ENCODE measurements at places on chromosomes 11 and 22. TPM values are rescaled to one million over a fixed set of nuclear protein-coding genes. Genes with fewer than 3 reads are reported as not detected.
A peak's percentile ranks its signal among the peaks of the same experiment; 100 is the strongest.

DNA sequence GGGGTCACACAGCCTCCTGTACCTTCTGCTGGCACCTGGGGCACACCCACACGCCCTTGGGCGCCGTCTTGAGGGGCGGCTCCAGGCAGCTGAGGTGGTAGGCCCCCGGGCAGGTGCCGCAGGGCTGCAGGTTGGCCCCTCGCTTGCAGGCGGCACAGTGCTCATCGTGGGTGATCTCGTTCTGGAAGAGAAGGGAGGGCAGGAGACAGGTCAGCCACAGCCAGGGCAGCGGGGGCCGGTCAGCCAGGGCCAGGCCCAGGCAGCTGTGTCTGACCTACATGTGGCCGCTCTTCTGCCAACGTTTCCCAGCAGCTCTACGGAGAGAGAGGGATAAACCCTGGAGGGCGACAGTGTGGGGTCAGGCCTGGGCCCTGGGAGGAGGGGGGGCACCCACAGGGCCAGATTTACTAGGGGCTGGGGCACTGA, 121.9 kb downstream of the PHF21B start:
- DNase-seq, result no peak

DNA sequence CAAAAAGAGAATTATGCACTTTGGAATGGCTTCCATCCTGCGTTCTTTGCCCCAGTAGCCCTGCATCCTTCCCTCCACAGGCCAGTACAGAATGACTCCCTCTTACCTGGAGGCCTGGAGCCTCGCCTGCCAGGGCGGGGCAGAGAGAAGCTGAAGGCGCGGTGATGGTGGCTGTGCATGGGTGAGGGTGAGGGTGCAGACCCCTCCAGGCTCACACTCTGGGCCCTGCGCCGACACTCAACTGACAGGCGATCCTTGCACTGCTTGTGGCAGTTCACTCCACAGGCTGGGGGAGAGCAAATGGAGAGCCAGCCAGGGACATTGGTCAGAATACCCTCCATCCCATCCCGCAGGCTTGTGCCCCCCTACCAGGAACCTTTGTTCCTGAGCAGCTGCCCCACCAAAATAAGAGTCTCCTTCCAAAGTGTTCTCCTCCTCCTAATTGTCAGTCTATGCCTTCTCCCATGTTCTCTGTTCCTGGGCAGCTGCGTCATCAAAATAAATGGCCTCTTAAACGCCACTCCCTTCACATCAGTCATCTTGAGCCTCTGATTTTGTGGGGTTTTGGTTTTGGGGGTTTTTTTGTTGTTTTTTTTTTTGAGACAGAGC, 5.9 kb upstream of the NRXN2 start:
- DNase-seq, result no peak

DNA sequence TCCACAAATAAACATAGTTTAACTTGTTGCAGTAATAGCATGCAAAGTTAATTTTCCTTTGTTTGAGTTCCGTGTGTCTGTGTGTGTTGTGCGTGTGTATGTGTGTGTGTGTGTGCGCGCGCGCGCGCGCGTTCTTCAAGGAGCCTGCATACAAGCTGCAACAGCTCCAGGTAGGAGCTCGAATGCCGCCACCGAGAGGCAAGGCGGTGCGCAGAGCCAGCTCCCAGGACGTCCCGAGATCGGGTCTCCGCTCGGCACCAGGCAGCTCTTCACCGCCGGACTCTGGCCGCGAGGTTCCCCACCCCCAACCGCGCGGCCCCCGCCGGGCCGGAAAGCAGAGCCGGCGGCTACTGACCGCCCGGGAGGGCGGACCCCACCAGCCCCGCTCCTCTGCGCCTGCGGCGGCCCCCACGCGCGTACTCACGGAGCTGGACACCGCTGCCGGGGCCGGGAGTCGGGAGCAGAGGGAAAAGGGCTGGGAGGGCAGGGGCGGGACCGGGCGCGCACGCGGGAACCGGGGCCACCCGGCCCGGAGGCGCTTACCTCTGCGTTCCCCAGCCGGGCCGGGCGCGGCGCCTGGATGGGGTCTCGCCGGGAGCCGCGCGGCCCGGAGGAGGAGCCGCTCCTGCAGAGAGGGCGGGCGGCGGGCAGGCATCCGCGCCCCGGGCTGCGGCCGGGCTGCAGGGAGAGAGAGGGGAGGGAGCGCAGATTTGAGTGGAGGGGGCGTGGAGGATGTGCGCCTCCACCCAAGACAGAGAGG, 40.4 kb upstream of the AKIP1 start:
- DNase-seq, result peak; percentile 84

DNA sequence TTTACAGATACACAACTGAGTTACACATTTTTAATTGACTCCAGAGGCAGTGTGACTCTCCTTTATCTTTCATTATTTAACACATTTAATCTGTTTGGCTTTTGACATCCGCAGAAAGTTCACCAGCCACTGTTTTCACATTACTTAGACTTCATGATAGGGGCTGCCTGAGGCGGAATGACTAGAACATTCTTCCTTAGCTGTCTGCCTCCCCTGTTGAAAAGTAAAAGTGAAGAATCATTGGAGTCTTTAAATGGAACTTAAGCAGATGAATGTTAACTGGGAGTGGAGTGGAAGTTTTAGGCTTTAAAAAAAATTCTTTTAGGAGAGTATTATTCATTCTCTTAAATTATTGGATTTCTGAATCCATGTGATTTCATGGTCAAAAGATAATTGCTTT, 229.2 kb upstream of the MTNR1B start:
- DNase-seq, result no peak

- no peak for DNase-seq
Measured at GRCh38 chr22:32859743-32860142, 58.2 kb downstream of the TIMP3 start.

DNA sequence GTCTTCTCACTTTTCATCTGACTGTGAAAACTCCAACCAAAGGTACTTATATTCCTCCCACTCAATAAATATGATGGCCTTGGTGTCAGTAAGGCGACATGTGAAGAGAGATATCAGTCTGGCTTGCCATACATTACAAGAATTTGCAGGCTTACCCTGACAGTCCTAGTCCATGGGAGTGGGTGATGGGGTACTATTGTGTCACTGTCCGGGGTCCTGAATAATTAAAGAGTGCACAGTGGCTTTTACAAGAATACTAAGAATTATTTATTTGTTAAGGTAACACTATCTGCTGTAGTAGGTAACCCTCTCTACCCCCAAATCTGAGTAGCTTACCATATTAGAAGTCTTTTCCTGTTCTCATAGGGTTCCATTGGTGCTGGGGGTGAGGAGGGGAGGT, 23.1 kb upstream of the IZUMO1R start:
- no peak for DNase-seq

DNA sequence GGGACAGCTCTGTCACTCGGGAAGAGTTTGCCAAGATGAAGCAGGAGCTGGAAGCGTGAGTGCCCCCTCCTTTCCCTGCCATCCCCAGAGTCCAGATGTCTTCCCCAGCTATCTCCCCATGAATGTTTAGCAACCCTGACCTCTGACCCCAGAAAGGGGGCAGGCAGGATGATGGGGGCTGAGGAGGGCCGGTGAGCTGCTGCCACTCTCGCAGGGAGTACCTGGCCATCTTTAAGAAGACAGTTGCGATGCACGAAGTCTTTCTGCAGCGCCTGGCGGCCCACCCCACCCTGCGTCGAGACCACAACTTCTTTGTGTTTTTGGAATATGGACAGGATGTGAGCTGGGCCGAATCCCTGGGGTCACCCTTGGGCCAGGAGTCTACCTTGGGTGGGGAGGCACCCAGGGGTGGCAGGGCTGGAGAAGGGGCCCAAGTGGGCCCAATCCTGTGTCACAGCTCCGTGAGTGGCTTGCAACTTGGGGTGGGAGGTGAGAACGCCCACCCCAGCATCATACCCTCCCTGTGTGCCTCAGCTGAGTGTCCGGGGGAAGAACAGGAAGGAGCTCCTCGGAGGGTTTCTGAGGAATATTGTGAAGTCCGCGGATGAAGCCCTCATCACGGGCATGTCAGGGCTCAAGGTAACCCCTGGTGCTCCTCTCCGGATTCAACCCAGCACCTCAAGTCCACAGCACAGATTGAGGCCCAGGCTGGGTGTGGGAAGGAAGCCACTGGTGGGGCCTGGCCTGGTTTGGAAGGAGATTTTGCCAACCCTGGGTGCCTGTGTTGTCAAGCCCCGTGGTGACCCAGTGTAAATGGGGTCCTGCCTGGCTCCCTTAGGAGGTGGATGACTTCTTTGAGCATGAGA, 7.5 kb downstream of the CFL1 start:
- no peak for DNase-seq

- no peak for DNase-seq
Measured at GRCh38 chr11:109972181-109972715, 120.9 kb upstream of the ZC3H12C start.

GRCh38 chr11:38446336-38446735, 1848.3 kb upstream of the RAG2 start:
- no peak for DNase-seq

Gene SPDYC
- not detected for total RNA-seq

Gene EEF1G
- total RNA-seq, result 899 TPM

Gene PLAAT2
- total RNA-seq, result 2.9 TPM

Gene LUZP2
- not detected for total RNA-seq

Gene CENPM
- 2.3 TPM for total RNA-seq

Gene SLC5A1
- total RNA-seq, result 1.8 TPM

Gene OR52N4
- total RNA-seq, result not detected
